ENCODE measurements at places on chromosomes 6 and 20.

DNA sequence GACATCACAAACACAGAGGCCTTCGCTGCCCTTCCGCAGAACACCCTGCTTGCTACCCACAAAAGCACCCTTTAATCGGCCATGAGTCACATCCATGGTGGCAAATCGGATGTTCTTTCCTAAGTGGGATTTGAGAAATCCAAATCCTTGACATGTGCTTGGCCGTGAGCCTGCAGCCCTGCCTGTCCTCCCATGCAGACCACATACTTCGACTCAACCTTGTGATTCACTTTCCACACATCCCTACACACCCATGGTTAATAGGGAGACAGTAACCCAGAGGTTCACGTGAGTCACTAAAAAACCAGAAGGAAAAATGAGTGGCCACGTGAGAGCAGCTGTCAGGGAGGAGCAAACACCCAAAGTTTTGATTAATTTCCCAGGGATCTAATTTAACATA lies 19.4 kb downstream of the RAMACL start:
- DNase-seq = no peak

- peak; percentile 77 for DNase-seq
Observed at GRCh38 chr6:28648035-28648877, 122.6 kb downstream of the GPX5 start.

DNA sequence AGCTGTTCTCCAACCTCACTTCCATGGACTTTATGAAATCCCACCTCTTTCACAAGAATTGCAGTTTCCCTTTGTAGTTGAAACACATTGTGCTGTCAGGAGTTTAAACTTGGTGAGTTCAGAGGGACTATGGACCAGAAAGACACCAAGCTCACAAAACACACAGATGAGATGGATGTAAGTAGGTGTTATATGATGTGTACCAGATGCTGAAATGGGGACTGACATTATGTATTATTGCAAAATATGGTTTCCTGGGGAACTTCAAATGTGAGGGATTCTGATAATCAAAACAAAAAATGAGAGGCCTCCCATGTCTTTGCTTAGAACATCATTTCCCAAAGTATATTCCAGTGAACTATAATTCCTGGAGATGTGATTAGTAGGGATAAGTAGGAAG lies 401.1 kb upstream of the ARID1B start:
- no peak for DNase-seq

GRCh38 chr6:82025271-82025670 lies 222.3 kb downstream of the IBTK start:
- no peak for DNase-seq

Data from GM12878 (cell line).